Stimulated activated CD8-positive, alpha-beta memory T cell treated with anti-CD3 and anti-CD28 coated beads, Interleukin-4, amount 100 ng/mL, for 1 hour (primary cell): ENCODE measurements at places on chromosomes 13 and 19.
A peak's percentile ranks its signal among the peaks of the same experiment; 100 is the strongest.

- DNase-seq: no peak
These were observed 121.7 kb upstream of the EDNRB start for GRCh38 chr13:78040205-78040830.

GRCh38 chr19:43618921-43619261 lies 538 bp downstream of the ZNF428 start:
- DNase-seq: no peak

DNA sequence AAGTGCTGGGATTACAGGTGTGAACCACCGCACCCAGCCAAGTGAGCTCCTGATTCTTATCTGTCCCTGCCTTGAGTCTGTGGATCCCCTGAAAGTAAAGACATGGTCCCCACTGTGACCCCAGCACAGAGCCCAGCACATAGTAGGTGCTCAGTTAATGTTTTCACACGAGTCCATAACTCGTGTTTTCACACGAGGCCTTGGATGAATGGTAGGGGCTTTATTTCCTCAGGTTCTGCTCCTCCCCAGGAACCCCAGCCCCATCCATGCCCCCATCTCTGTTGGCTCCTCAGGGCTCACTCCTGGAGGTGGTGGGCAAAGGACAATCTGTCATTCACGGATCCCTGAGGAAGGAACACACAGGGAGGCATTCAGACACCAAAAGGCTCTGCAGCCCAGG lies 23.6 kb upstream of the PDE4C start:
- no peak for DNase-seq

DNA sequence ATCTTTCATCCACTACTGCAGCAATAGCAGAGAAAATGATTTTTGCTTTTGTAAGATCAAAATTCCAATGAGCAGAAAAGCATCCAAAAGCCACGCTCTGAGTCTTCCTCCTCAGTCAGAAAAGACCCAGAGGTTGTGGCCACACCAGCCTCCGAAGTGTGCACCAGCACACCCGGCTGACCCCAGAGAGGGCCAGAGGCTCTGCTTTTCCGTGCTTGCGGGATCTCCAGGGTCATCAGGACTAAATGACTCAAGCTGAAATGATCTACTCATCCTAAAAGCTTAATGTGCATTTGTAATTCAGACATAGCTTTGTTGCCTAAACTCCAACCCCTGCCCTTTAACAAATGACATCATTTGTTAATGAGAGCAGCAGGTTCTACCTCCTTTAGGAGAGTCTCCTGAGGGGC lies 16.5 kb downstream of the RXFP2 start:
- DNase-seq: no peak

DNA sequence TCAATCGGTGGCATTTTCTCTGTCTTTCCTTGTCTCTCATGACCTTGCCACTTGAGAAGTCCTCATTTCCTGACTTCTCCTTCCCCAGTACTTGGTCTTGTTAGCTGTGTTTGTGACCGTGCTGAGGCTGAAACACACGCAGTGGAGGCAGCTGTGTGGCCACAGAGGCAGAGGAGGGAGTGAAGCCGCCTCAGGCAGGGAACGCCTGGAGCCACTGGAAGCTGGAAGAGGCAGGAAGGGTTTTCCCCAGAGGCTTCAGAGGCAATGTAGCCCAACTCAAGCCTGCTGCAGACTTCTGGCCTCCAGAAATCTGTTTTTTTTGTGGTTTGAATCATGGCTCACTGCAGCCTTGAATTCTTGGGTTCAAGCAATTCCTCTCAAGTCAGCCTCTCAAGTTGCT lies 29.2 kb upstream of the ARGLU1 start:
- no peak for DNase-seq

GRCh38 chr13:112506046-112506445 lies 81.9 kb downstream of the TUBGCP3 start:
- DNase-seq: no peak

DNA sequence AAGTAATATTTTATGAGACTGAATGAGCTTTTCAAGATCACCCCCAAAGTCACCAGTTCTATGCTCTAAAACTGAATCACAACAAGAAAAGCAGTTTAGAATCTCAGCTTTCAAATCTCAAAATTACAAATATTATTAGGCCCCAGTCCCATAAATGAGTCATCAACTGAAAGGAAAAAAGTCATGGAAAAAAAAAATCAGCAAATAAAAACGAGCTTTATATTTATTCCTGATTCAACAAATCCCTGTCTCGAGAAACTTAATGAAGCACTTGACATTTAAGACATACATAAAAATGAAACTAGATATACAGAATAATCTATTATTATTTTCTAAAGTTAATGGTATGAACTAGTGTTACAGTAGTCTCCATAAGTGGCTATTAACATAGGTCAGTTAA lies 203.0 kb downstream of the DIAPH3 start:
- DNase-seq: no peak

GRCh38 chr19:5484398-5485285 lies 29.4 kb downstream of the ZNRF4 start:
- DNase-seq: no peak

GRCh38 chr13:80903911-80904310 lies 563.0 kb upstream of the SPRY2 start:
- no peak for DNase-seq

- DNase-seq: no peak
These were observed 43.0 kb downstream of the DIAPH3 start for GRCh38 chr13:60120617-60121336.

DNA sequence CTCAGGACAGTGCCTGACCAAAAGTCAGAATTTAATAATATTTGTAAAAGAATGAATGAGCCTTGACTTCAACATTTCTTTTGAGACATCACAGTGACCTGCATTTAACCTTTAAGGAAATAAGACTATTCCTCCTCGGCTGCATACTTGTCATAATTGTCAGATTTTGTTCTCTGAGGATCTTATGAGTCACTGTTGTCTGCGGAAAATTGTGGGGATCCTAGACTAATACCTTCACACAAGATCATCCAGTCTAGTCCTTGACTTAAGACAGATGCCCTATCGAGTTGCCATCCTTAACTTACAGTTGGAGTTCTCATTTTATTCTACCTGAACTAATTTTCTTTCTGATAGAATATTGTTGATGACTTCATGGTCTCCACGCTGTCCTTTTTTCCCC lies 198.4 kb downstream of the DLEU7 start:
- no peak for DNase-seq

- no peak for DNase-seq
These were observed 1.3 kb upstream of the LENG1 start for GRCh38 chr19:54160854-54161253.

GRCh38 chr19:56838024-56838908 lies 2.3 kb downstream of the PEG3 start:
- DNase-seq: no peak

- no peak for DNase-seq
These were observed 7.2 kb downstream of the TMEM255B start for GRCh38 chr13:113766035-113766800.

- DNase-seq: no peak
These were observed 343.5 kb upstream of the SPRY2 start for GRCh38 chr13:80684217-80684991.

DNA sequence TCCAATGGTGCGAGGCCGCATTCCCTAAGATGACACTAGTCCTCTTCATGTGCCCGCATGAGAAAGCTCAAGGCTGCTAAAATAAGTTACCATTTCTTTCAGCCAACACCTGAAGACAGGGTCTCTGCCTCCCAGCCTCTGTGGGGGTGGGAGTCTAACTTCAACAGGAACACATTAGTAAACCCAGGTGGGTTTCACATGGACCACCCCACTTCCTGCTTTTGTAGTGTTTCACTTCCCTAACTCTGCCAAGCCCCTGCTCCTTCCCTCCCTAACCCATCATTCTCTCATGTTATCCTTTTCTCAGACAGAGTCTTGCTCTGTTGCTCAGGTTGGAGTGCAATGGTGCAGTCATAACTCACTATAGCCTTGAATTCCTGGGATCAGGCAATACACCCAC lies 783.6 kb downstream of the UQCRFS1 start:
- no peak for DNase-seq

- no peak for DNase-seq
These were observed 39.2 kb upstream of the CSNK1A1L start for GRCh38 chr13:37144661-37145060.

DNA sequence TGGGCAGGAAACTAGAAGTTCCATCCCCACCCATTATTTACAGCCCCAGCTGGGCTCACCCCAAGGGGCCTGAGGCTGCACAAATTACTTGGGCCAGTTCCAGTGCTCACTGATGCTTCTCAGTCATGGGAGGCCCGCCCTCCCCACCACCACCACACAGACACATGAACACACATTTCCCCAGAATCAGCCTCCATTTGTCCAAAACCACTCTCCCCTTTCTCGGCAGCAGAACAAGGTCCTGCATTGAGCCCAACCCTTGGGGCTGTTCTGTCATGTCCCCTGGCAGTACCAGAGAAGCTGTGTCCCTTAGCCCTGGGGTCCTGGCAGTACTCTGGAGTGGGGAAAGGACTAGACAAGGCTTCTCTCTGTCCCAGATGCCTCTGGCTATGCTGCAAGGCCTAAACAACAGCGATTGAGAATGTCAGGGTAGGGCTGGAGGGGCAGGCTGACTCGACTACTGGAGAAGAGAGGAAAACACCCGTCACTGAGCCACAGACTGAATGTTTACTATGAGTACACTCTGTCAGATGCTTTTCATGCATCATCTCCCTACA lies 21.8 kb downstream of the SAMD4B start:
- DNase-seq: no peak

DNA sequence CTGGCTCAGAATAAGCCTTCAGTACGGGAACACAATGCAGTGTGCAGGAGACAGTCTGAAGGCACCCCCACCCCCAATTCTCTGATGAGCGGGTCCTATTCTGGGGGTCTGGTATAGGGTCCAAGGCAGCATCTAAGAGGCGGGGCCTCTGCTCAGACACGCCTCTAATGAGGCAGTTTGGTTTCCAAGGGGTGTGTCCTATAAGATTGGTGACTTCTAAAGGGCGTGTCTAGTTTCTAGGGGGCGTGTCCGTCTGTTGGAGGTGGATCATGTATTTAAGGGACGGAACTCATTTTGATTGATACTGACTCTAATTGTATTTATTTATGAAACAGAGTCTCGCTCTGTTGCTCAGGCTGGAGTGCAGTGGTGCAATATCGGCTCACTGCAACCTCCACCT lies 8.7 kb downstream of the FIZ1 start:
- DNase-seq: no peak

DNA sequence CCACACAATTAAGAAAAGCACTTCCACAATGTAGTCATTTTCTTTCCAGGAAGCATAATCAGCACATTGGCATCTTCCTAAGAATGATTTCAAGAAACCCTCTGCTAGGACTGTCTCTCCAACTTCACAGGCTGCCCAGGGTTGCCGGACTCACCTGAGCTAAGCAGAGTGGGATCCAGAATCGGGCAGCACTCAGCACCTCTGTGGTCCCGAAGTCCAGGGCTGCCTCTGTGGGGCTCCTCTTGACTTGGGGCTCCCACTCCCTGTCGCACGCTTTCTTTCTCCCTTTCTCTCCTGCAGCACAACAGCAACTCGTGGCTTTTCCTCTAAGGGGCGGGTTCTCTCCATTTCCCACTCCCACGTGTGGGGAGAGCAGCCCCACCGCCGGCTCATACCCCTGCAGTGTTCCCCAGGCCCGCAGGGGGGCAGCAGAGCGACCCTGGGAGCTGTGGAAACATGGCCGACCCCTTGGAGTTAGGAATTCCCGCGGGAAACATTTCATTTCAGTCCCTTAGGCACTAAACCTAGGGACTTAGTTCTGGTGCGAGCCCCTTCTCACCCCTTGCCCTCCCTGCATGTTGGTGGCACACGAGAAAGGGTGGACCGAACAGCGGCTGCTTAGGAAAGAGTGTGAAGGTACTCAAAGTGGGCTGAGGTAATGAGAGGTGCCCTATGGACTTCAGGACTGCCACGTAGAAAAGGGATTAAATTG lies at the start of gene TMEM272:
TMEM272 (minus strand) TSS at position 316 of the 712 bp plus-strand sequence. CDS start 6,647 bp downstream, outside the sequence.
- DNase-seq: peak; percentile 13

DNA sequence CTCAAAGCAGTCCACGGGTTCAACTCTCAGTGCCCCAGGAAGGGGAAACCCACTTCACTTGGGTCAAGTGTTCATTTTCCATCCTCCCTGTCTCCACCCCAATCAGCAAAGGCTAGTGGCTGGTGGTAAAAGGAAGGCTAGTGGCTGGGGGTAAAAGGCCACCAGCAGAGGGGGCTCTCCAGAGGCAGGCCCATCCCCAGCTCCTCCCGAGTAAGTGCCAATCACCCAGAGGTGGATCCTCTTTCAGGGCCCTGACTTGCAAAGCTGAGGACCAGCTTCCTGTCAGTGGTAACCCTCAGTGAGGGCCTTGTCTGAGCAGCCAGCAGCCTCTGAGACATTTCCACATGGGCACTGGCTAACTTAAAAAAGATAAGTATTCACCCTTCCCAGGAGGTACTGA lies 22.0 kb upstream of the TPT1 start:
- DNase-seq: no peak

GRCh38 chr19:16185768-16186123 lies 536 bp downstream of the FAM32A start:
- DNase-seq: no peak

DNA sequence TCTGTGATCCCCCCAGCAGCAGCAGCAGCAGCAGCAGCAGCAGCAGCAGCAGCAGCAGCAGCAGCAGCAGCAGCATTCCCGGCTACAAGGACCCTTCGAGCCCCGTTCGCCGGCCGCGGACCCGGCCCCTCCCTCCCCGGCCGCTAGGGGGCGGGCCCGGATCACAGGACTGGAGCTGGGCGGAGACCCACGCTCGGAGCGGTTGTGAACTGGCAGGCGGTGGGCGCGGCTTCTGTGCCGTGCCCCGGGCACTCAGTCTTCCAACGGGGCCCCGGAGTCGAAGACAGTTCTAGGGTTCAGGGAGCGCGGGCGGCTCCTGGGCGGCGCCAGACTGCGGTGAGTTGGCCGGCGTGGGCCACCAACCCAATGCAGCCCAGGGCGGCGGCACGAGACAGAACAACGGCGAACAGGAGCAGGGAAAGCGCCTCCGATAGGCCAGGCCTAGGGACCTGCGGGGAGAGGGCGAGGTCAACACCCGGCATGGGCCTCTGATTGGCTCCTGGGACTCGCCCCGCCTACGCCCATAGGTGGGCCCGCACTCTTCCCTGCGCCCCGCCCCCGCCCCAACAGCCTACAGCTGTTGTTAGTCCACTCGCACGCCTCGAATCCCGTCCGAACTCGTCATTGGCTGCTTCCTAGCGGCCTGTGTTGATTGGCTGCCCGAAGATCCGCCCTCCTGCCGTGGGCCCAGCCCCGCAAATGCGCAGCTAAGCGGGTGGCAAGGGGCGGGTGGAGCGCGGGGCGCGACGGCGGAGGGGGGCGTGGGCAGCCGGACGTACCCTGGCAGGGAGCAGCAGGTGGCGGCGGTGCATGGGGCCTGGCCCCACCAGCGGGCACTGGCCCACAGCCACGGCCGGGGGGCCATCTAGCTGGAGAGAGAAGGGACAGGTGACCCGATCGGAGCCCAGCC lies 1.4 kb upstream of the SIX5 start:
- DNase-seq: peak; percentile 83

- no peak for DNase-seq
These were observed 101.5 kb upstream of the ZNF492 start for GRCh38 chr19:22532388-22533300.

- no peak for DNase-seq
These were observed 124.5 kb downstream of the AKAP11 start for GRCh38 chr13:42396501-42396900.

GRCh38 chr13:54301085-54301484 lies 1272.5 kb downstream of the OLFM4 start:
- no peak for DNase-seq
